NCI-H2081 (cell line): ENCODE measurements at places on chromosomes 16 and 17.
A peak's percentile ranks its signal among the peaks of the same experiment; 100 is the strongest.

DNA sequence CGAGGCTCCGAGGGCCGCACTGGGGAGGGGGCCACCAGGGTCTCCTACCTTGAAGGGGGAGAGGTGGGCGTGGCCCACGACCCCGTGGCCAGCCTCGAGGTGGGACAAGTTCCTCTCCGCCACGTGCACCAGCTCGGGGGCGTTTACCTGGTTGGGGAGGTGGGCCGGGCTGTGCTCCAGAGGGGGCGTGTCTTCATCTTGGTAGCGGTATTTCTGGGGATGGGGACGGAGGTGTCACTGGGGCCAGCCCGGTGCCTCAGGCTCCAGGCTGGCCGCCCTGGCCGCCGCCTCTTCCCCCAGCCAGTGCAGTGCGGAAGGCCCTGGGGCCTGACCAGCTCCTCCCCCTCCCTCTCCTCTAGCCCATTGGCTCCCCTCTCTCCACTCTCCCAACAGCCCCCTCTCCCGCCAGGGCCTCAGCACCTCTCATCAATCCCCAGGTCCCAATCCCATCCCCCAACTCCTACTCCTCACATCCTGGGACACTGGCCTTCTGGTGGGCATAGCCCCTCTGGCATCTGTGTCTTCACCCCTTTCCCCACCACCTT is 11.5 kb downstream of the DLG4 start:
- DNase-seq: no peak

- no peak for DNase-seq
Observed at GRCh38 chr17:43631429-43631828, 30.3 kb downstream of the MEOX1 start.

DNA sequence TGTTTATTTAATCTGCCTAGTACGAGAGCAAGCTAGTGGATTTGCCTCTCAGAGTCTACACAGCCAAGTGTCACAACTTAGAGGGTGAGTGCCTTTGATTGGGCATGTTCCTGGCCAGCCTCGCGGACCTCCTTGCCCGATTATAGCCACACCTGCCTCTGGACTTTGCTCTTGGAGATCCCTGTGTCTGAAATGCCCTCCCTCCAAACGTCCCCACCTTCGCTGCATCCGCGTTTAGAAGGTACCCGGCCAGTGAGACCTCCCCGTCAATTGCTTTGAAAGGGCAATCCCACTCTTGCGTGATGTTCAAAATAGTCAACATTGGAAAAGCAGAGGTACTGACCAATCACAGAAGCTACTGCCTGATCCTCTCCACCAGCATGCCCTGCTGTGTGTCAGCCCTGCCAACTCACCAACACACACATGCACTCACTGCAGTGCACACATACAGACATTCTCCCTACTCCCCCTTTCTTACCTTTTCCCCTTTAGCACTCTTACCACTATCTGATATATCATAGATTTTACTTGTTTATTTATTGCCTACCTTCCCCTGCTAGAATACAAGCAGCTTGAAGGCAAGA is 6.5 kb upstream of the SDK2 start:
- no peak for DNase-seq

- no peak for DNase-seq
Observed at GRCh38 chr17:31074772-31075555, 19.8 kb upstream of the NF1 start.

- no peak for DNase-seq
Observed at GRCh38 chr17:51957786-51958185, 200.7 kb downstream of the CA10 start.

GRCh38 chr17:57541472-57542394 is 203.4 kb downstream of the CCDC182 start:
- DNase-seq: no peak

DNA sequence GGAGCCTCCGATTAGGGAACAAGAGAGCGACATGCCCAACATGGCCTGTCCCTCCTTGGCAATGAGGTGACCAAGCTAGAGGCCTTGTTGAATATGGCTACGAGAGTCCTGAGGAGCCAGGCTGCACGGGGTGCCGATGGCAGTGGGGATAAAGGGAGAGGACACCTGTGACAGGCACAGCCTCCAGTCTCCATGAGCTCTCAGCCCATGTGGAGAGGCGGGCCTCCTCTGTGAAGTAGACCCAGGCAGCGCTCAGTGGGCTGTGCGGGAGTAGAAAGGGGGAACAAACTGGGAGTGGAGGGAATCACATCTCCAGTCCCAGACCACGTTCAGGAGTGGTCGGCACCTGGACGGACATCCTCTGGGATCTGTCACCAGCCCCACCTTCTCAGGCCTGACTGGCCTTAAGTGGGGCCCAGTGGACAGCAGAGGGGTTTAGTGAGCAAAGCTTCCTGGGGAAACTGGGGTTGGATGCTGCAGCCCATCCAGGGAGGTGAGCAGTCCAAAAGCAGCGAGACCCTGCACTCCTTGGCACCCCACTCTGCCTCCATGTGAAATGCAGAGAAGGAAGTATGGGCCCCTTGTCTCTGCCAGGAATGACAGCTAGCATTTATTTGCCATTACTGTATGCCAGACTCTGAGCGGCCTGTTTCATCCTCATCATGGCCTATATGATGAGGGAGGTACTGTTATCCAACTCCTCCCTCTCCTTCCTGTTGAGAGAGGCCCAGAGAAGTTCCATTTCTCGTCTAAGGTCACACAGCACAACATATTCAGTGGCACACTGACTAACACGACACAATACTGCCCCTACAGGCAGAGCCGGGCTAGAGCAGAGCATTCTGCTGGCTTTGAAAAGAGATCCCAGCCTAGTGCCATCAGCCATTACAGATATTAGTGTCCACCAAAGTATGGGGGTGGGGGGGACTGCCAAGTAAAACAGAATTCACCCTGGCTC is 4.5 kb upstream of the TMEM92 start:
- DNase-seq: peak; percentile 32

DNA sequence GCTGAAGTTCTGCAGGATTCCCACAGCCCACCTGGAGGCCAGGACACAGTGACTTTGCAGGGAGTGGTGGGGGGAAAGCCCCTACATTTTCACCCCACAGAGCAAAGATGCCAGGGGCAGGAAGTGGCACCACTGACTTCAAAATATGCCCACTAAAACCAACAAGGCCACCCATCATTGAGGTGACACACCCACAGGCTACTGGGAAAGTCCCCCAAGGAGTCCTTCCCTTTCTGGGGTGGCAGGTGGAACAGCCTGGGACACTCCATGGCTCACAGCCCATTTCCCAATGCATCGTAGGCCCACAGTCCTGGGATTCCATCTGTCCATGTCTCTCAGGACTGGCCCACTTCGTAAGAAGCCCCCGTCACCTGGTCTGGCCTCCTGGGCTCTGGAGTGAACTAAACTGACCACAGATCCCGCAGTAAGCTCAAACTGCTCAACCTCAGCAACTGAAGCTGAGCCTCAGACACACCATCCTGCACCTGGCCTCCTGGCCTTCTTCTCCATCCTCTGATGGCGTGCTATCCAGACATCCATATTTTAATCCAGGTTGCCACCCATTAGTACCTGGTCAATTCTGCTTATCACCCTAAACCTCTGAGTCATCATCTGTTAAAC is 7.5 kb upstream of the CCL1 start:
- DNase-seq: no peak

- no peak for DNase-seq
Observed at GRCh38 chr17:35745749-35746320, 7.2 kb downstream of the GAS2L2 start.

- DNase-seq: no peak
Observed at GRCh38 chr16:82345318-82345717, 175.3 kb upstream of the MPHOSPH6 start.

DNA sequence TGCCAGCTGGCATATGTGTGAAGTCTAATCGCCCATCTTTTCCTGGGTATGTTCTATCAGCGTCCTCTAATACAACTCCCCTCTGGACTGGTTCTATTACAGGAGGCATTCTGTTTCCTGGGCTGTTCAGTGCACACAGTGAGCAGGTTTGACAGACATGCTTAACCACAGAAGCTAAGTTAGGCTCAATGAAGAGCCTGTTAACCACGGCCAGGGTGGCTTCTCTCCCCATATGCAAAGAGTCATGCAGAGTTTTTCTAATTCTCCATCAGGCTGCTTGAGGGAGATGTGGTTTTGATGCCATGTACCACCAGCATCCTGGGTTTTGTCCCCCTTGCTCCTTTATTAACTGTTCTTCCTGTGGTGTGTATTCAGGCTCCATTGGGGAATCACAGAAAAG is 57.2 kb upstream of the ALOX12 start:
- no peak for DNase-seq

GRCh38 chr17:79315358-79316105 is 240.9 kb downstream of the ENGASE start:
- DNase-seq: no peak

GRCh38 chr16:1343428-1344242 is 8.0 kb downstream of the TSR3 start:
- no peak for DNase-seq

DNA sequence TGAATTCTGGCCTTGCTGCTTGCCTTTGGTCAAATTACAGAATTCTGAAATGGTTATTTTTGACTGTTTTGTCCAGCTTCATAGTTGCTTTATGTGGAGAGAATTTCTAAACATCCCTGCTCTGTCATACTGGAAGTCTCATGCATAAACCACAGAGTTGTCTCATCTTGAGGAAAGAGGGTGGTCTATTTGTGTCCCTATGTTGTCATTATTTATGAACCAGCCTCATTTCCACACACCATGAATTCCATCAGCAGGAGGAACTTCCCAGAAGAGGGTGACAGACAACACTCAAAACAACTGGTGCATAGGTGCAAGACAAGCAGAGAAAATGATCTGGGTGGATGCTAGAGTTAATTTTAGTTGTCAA is 525.8 kb upstream of the GOT2 start:
- DNase-seq: no peak

GRCh38 chr17:38330941-38331411 is 12.8 kb downstream of the GPR179 start:
- DNase-seq: no peak

DNA sequence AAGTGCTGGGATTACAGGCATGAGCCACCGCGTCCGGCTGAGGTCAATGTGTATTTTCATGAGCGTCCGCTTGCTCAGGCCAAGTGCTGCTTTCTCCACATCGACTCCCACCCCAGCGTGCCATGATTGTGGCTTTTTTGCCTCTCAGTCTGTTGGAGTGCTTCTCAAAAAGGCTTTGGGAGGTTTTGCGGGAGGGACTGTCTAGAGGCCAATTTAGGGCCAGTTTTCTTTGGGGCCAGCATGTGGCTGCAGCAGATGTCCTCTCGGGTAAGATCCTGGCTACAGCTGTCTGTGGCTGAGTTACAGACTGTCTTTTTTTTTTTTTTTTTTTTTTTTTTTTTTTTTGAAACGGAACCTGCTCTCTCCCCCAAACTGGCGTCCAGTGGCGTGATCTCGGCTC is 6.5 kb downstream of the C16orf90 start:
- DNase-seq: no peak

- DNase-seq: no peak
Observed at GRCh38 chr17:10268005-10268404, 69.6 kb upstream of the GAS7 start.

DNA sequence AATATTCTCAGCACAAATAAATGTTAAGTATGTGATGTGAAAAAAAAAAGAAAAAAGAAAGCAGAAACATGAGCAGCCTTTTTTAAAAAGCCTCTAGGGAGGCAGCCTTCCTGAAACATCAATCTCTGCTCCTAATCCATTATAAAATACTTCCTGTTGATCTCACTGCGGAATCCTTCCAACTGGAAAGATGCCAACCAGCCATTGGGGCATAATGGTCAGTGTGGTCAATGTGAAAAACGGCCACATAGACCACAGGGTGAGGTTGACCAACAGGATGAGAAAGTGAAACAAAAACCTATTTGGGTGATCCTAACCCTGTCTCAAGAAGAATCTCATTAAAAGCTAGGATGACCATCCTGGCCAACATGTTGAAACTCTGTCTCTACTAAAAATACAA is 26.1 kb upstream of the ABCA8 start:
- no peak for DNase-seq

DNA sequence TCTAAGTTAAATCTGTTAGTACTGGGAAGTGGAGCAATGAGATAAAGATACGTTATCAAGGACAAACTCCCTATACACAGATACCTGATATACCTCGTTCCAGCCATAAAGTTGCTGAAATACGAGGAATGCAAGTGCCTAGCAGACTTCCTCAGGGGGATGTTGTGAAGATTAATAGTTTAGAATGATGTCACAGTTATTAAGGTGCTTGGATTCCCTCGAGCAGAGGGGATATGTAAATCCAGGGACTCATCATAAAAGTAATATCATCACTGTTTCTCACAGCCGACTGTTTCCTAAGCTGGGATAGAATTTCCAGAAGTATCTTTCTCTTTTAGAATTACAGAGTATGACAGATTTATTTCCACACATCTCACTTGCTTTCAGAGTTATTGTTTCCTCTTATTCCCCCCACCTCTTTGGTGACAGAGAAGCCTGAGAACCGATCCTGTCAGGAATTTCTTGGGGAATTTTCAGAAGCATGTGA is 28.4 kb upstream of the ZFHX3 start:
- no peak for DNase-seq

GRCh38 chr16:75317101-75317522 is 65.7 kb upstream of the BCAR1 start:
- DNase-seq: no peak

GRCh38 chr16:88048985-88049384 is 97.8 kb downstream of the BANP start:
- DNase-seq: no peak

DNA sequence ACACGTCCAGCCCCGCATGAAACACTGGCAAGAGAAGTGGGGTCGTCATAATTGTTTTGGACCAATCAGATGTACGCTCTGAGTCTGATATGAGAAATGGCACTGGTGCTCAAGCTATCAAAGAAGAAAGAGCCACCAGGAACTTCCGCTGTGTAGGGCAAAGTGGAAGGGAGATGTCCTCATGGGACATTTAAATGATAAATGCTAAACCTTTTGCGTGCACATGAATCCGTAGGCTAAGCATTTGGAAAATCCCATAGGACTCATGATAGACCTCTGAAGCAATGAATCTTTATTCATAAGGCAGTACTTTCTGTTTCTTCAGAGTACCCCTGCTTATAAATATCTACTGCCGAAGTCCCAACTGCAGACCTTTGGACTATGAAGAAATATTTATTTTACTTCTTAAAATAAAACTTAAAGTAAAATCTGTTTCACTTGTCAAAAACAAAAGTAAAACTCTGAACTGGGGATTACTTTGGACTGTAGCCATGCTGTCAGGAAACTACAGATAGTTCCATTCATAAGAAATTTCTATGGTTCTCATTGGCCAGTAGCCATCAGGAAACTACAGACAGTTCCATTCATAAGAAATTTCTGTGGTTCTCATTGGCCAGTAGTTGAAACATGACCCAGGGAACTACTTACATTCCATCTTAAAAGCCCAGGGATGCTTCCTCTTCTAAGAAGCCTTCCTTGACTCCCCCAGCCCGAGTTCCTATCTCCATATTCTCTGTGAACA is 335.1 kb downstream of the HS3ST4 start:
- no peak for DNase-seq

DNA sequence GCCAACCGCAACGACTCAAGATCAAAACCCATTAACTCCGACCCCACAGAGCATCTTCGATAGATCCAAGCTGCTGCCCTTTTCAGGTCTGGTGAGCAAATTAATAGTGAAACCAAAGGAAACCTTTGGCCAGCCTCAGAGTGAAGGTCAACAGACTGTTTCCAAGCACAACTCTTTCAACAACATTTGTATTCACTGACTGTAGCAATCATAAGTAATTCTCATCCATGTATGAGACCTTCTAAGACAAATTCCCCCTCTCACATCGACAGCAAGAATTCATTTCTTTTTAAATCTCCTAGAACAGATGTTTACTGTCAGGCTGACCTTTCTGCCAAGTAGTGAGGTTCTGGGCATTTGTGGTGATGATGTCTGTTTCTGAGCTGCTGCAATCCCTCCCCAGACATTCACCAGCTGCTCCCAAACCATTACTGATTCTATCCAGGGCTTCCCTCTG is 64.2 kb downstream of the SLC39A11 start:
- DNase-seq: no peak

- no peak for DNase-seq
Observed at GRCh38 chr17:43309505-43310332, 75.9 kb upstream of the RNU2-1 start.
